CD4-positive, alpha-beta T cell (primary cell): ENCODE measurements at places on chromosomes 11 and 22.

DNA sequence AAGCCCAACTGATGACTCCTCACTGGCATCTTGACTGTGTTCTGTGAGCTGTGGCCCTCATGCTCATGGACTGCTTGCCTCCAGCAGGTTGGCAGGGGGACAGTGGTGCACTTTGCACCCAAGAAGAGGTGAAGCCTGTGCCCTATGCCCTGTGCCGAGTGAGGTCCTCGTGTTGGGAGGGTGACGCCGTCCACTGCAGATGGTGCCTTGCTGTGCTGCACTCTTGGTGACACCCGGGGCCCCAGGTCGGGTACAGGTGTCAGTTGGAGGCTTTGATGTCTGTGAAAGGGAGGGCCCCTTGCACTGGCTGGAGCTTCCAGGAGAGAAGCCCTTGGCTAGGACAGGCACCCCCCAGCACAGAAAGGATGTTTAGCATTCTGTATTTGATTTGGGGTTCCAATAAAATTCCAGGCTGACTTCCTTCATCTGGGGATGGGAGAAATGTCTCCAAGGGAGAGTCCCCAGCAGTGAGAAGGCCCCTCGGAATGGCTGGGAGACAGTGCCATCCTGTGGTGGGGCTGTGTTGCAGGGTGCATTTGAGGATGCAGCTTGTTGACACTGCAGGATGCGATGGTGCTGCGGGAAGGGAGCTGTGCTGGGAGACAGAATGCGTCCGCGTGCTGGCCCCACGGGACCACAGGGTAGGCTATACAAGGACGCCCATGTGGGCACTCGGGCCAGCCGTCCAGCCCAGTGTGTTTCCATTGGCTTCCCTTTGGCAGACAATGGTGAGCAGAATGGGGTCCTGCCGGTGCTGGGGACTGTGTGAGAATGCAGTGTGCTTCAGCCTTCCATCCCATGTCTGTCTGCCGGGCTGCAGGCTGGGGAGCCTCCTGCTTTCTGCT, 2.5 kb upstream of the ZDHHC8 start:
- DNase-seq: peak; percentile 63

- DNase-seq: no peak
These were observed 85.3 kb upstream of the TP53I11 start for GRCh38 chr11:45036010-45036409.

GRCh38 chr11:78533399-78533798, 41.3 kb downstream of the NARS2 start:
- no peak for DNase-seq

GRCh38 chr11:22556381-22556780, 69.2 kb downstream of the FANCF start:
- DNase-seq: no peak

GRCh38 chr22:37480387-37481346, 5.5 kb downstream of the MFNG start:
- no peak for DNase-seq

- no peak for DNase-seq
These were observed 5.5 kb downstream of the CATSPER1 start for GRCh38 chr11:66020618-66021357.

- DNase-seq: no peak
These were observed 47.1 kb upstream of the CTSC start for GRCh38 chr11:88384669-88385005.

GRCh38 chr22:37147186-37147990, 2.3 kb downstream of the IL2RB start:
- no peak for DNase-seq

DNA sequence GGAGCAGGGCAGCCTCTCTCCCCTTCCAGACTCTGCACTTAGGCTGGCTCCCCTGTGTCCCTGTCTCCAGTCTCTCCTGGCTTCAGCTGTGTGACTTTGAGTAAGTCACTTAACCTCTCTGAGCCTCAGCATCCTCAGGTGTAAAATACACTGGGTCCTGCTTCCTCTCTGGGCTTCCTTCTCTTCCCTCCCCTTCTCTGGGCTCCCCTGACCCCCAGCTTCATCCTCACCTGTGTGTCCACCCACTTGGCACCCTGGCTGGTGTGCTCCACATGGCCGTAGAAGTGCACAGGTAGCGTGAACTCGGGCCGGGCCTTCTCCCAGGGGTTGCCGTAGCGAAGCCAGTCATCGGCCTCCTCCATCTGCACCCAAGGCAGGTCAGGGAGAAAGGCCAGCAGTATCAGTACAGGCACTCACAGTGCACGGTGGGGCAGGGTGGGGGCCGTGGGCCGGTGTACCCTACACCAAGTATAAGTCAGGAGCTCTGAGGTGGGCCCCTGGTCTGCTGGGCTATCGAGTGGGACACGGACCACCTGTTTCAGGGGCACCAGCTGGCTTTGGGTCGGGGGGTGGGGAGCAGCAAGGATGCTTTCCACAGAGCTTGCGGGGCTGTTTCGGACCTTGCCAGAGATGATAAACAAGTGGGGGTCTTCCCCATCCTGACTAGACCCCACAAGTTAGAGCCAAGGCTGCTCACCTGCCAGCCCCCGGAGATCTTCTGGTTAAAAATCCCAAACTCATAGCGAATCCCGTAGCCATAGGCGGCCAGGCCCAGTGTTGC, 2.0 kb downstream of the PYGM start:
- DNase-seq: no peak

GRCh38 chr22:46038516-46039430, 61.8 kb upstream of the WNT7B start:
- no peak for DNase-seq

- no peak for DNase-seq
These were observed 103.8 kb downstream of the GRIK4 start for GRCh38 chr11:120615391-120615790.

GRCh38 chr22:45777046-45777851, 105.6 kb downstream of the ATXN10 start:
- DNase-seq: no peak

DNA sequence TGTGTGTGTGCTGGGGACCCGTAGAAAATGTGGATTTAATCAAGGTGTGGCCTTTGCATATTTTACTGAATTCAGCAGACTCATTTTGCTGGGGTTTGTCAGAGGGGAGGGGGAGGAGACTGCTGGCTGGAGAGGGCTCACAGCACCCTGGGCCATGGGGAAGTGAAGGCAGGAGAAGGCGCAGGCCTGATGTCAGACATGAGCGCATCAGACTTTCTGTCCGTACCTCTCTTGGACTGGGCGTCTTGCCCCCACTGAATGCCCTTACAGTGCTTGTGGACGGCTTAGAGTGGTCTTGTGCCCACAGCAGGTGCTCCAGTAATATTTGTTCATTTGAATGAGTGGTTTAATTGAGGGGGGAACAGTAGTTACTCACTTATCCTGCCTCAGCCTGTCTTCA, 75.2 kb downstream of the TEAD1 start:
- DNase-seq: no peak

DNA sequence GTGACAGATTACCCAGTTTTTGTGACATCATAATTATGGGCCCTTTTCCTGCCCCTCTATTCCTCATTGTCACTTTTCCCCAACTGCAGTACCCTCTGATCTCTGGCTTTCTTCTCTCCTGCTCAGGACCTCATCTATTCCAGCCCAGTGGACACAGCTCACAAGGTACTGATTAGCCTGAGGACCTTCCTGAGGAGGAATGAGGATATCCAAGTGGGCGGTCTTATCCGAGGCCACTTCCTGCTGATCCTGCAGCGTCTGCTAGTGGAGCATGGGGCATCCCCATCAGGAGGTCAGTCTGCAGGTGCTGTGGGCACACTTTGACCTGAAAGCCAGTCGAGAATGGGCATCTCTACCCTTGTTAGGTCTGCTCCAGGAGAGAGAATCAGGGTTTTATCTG, 24.5 kb upstream of the CCDC134 start:
- no peak for DNase-seq

GRCh38 chr22:36510966-36511881, 4.4 kb upstream of the FOXRED2 start:
- DNase-seq: no peak

DNA sequence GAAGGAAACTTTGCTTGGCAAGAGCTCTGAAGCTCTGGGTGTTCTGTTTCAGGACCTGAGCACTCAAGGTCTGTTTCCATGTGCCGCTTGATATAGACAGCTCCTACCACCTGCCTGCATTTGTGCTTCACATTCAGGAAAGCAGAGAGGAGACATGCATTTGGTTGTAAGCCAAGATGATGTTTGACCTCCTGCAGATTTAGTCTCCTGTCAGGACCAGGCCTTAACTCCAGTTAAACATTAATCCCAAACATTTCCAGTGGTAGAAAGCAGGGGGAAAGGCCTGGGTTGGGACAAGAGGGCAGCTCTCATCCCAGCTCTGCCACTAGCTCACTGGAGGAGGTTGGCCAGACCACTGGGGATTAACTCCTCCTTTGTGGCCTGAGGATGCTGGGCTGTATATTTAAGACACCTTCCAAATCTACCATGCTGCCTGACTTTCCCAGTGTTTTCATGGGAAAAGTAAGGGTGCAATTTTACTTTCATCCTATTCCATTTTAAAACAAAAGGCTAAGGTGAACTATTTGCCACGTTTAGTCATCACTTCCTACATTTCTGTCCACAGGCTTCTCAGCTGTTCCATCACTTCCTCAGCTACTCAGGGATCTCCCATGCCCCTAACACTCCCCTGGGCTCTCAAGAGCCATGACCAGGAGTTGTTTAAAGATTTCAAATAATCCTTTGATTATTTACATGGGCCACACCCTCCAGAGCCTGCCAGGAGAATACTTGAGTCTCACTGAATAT, 80.9 kb downstream of the INSC start:
- no peak for DNase-seq

- peak; percentile 22 for DNase-seq
These were observed 27.0 kb downstream of the CABIN1 start for GRCh38 chr22:24037851-24038765.

DNA sequence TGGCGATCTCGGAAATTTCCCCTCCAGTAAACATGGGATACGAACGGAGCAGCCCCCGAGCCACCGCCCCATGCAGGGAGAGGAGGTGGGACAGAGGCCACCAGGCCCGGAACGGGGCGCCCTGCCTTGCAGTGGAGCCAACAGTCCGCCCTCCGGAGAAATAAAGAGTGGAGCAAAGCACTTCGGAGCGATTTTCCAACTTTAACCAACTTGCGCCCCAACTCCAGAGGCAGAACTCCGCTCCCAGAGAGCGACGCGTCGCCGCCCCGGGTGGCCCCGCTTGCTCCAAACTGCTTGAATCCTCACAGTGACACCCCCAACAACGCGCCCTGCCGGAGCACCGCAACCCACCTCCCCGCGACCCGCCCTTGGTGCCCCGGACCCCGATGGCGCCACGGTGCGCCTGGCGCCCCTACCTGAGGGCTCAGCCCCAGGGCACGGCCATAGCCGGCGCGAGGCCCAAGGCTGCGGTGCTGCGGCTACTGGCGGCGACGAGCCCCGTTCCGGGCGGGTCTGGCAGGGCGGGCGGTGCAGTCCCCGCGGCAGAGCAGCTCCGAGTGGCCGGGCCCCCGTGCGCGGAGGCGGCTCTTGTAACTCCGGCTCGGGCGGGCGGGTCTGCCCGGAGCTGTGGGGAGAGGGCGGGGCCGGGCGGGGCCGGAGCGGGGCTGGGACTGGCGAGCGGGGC, at the start of gene AHNAK:
Gene AHNAK, minus strand, starts transcription at position 563 of the 685 bp plus-strand sequence. CDS start 10,708 bp downstream, outside the sequence.
- DNase-seq: peak; percentile 86

DNA sequence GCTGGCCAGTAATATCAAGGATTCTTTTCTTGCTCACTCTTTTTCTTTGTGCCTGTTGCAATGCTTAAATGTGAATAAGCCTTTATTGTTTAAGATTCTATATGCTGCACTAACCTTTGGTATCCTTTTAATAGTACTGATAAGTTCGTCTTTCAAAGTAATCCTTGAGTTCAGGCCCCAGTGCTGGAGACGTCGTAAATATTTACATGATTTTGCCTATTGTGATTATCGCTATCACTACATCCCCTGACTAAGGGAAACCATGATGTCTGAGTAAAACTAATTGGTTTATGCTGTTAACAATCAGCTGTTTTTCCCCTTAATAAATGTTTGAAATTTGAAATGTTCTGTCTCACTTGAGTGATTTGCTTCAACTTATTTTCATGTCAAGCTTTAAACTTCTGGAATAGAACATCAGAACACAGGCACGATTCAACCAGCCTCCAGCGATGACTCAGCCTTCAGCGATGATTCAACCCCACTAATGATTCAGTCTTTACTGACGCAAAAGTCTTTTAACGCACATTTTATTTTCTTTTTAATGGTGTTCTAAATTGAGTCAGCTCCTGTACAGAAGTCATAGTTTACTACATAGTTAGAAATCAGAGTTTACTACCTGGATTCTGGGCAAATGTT, 3.9 kb downstream of the HTATIP2 start:
- peak; percentile 71 for DNase-seq

- DNase-seq: no peak
These were observed 34.5 kb upstream of the TH start for GRCh38 chr11:2205981-2206690.

- DNase-seq: no peak
These were observed 41.5 kb upstream of the CCND1 start for GRCh38 chr11:69599502-69599901.

DNA sequence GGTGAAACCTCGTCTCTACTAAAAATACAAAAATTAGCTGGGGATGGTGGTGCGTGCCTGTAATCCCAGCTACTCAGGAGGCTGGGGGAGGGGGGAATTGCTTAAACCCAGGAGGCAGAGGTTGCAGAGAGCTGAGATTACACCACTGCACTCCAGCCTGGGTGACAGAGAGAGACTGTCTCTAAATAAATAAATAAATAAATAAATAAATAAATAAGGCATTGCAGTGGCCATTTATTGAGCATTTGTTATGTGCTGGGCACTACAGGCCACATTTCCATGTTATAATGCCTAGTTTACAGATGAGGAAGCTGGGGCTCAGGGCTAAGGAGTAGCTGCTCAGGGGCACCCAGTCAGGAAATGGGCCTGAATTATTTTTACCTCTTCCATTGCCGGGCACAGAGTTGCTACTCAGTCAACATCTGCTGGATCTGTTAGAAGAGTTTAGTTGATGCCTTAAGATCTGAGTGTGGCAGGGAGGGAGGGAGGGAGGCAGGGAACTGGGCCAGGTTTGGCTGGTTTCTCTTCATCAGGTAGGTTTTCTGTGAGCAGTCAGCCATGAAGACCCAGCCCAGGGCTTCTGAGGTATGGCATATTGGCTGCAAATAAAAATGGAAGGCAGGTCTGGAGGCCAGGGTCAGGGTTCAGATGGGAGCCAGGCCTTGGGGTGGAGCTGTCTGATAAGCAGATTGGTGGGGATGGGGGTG, 5.6 kb downstream of the PVALB start:
- no peak for DNase-seq

DNA sequence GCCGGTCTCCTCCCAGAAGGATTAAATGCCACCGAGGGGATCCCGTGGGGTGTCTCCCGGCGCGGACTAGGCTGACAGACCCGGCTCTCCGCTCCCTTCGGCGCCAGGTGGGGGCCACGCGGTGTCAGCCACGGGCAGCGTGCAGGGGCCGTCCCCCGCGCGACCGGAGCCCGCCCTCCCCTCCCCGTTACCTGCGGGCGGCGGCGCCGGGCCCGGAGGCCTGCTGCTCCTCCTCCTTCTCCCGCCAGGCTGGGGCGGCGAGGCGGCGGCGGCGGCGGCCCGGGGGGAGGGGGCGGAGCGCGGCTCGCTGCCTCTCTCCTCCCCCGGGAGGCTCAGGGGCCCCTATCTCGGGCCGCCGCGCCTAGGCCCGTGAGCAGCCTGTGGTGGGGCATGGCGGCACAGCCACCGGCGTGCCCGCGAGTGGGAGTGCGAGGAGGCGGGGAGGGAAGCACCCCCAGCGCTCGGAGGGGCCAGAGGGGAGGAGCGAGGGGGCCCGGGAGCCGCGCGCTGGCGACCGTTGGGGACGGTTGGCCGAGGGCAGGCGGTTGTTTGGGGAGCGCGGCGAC, 450 bp downstream of the ZBTB44 start:
- DNase-seq: peak; percentile 76
